ENCODE measurements at places on chromosomes 1 and 21.
A peak's percentile ranks its signal among the peaks of the same experiment; 100 is the strongest.

DNA sequence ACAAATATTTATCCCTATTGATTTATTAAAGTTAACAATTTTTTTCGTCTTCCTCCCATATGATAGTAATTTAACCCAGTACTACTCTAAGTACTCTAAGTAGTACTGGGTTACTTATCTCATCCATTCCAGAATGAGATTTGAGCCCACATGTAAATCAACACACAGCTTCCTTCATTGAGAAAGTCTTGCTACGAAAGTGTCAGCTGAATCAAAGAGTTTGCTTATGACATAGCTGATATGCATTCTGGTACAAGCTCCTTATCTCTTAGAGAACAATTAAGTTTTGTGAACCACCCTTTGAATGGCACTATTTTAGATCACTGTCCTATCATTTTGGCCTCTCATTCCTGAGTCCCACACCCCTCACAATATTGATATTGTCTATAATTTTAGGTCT lies 2.4 kb upstream of the SLC44A3 start:
- no peak for DNase-seq

GRCh38 chr1:53946252-53947171 lies at the start of gene LRRC42:
LRRC42 (plus strand) TSS chr1:53946350; CDS start chr1:53952000, 5,650 bp downstream.
- DNase-seq, result peak; percentile 99

DNA sequence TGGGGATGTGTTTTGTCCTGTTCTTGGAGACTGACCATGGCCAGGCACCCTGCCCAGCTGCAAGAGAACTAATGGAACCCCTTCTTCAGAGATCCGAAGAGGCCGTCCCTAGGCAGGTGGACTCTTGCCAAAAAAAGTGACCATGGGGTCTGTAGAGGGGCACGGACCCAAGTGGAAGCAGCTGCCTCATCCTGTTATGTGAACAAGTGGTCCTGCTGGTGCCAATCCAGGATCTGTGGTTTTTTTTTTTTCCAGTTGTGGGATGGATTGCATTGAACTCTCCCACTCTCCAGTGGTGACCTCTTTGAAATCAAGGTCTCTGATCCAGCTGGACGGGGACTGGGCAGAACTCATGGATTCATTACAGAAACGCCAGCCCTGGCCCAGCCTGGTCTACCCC lies 71.2 kb downstream of the ARHGEF10L start:
- DNase-seq, result no peak

GRCh38 chr1:102241431-102242338 lies 245.0 kb upstream of the OLFM3 start:
- no peak for DNase-seq

GRCh38 chr1:221150996-221151395 lies 271.8 kb downstream of the HLX start:
- DNase-seq, result no peak

- DNase-seq, result peak; percentile 73
These were observed 480.9 kb upstream of the ZRANB2 start for GRCh38 chr1:71561729-71562128.

- no peak for DNase-seq
These were observed 548.6 kb downstream of the LTN1 start for GRCh38 chr21:28444111-28444510.

GRCh38 chr1:204929487-204930154 lies 59.0 kb downstream of the NFASC start:
- no peak for DNase-seq

GRCh38 chr1:19512545-19512944 lies 27.2 kb upstream of the CAPZB start:
- no peak for DNase-seq

- DNase-seq, result no peak
These were observed 11.1 kb downstream of the LEMD1 start for GRCh38 chr1:205410581-205411298.

DNA sequence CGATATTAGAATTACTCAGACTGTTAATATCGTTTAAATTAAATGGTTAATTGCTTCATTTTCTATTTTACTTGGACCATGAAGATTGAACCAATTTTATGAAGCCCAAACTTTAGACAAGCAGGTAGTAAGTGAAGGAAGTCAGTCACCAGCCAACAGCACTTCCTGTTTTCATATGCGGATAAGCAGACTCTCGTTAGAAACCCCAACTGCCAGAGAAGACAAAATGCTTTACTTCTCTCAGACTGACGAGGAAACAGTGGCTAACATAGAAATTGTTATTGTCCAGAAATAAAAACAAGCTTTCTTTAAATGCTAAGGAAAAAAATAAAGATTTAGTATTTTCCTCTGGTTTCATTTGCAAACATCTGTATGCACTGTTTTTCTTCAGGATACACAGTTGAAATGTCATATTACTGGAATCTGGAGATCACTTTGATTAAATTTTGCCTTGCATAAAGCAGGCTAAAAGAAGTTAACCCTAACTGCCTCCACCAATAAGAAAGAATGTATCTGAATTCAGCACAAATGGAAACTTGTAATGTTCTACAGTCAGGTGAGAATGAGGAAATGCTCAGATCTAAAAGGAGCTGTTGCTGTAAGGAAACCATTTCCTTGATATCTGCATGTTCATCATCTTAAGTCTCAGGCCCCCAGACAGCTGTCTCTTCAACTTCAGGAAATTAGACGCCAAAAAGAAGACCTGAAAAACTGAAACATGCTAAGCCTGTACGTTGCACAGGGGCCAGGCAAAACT lies 129.8 kb upstream of the SAMSN1 start:
- no peak for DNase-seq

DNA sequence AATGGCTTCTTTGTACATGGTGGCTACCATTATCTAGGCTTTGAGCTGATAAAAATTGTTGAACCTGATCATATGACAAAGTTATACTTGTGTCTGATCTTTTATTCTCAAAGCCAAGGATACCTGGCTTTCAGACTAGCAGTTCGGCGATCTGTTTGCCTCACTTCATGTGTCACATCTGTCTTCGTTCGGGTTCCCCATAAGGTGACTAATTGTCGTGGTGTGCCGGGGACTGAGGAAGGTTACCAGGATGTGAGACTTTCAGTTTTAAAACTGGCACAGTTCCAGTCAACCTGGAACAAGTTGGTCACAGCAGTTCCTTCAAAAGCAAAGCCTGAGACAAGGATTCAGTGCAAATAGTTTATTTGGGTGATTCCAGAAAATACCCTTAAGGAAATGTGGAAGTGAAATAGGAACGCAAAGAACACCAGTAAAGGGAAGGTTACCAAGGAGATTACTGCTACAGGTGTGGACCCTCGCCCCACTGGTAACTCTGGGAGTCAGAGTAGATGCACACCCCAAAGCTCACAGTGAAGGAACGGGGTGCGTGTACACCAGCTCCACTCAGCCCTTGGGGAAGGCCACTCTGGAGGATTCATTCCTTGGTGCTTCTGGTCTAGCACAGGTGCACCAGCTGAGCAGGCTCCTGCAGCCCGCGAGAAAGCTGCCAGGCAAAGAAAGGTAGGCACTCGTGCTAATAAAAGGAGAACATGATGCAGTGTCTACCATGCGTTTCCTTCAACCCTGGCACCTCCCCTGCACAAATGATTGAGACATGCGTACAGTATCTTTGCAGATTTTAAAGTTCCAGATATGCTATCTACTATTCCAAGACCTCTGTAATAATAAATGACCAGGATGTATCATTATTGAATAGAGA lies 69.0 kb downstream of the VWA5B1 start:
- no peak for DNase-seq

DNA sequence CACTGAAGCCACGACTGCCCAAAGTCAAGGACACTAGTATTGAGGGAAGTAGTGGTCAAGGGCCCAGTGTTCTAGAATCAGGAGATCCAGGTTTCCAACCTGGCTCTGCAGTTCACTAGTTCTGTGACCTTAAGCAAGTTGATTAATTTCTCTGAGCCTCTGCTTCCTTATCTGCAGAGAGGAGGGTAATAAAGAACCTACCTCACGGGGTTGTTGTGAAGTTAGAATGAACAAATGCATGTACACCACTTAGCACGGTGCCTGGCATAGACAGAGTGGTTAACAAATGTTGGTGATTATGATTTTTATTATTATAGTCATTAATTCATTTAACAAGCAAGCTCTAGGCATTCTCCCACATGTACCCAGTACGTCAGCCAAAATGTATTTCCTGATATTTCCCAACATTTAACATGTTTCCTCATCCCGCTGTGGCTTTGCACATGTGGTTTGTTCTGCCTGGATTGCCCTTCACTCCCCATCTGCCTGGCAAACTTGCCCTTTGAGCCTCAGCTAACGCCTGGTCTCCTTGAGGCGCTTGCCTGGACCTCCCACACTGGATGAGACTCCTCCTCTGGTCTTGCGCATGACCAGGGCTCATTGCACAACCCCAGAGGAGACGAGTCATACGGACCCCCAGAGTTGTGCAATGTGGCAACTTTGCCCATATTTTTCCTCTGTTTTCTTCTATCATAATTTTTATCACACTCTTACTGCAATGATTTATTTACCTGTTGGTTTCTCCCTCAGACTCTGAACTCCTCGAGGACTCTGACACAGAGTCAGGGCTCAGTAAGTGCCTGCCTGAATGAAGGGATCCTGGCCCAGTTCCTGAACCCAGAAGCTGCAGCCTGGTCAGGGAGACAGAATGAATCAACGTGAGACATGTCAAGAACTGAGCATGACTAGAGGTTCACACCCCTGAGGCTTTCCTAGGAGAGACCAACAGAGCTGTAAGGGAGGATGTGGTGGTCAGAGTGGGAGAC lies 20.7 kb upstream of the MFSD2A start:
- DNase-seq, result peak; percentile 97

DNA sequence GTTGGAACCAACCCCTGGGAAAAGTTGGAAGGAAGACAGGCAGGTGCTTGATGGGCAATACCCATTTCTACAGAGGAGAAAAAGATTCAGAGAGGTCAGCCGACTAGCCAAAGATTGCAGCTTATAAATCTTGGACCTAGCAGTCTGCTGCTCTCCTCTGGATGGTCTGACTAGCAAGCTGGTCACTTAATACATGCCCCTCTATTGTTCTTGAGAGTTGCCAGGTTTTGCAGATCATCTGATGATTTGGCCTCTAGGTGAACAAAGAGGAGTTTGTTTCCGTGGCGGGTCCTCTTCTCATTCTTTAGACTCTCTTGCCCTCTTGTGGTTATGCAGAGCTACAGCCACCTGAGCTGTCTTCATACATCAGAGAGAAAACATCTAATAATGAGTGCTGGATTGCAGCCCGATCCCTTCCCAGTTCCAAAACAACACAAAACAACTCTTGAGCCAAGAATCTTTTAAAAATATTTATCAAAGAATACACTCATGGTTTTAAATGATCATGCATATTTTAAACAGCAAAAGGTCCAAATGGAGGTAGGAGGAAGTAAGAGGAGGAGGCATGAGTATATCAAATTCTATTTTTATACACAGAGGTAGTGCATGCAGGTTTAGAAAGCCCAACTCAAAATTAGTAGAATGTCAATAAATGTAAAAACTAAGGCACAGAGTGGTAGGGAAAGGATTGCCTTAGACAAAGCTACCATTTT lies 115.7 kb downstream of the SLC30A10 start:
- DNase-seq, result peak; percentile 83

DNA sequence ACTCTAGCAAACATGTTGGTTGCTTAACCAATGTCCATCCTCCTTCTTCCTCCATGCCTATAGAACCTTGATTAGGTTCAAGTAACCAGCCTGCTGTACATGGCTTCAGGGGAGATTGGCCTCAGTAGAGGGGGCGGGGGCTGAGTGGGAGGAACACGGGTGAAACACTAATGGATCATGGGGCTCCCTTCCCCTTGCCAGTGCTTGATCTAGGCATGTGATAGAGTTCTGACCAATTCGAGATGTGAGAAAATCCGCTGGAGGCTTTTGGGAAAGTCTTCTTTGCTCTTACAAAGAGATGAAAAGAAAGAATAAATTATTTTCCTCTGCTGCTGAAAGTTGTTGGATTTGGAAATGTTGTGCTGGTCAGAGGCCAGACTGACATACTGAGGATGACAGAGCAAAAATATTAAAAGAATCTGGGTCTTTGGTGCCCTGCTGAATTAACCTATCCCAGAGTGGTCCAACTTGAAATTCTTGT lies 5.2 kb upstream of the OTUD7B start:
- DNase-seq, result no peak
